ENCODE measurements at places on chromosomes 1 and 21.
A peak's percentile ranks its signal among the peaks of the same experiment; 100 is the strongest.

GRCh38 chr21:21268061-21268471, 269.9 kb downstream of the NCAM2 start:
- DNase-seq = no peak

DNA sequence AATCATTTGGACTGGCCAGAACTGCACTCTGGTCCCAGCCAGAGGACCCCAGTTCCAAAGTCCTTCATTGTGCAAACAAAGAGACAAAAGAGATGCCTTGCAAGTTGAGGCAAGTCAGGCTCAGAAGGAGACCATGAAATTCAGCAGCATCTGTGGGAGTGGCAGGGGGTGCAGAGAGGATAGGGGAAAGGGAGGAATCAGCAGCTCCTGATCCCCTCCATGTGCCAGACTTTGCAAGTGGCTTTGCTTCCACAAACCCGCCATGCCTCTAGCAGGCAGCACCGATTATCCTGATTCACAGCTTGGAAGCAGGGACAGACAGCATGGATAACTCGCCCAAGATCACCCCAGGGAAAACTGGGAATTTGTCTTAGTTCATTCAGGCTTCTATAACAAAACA, 2.1 kb upstream of the CAPN9 start:
- no peak for DNase-seq

GRCh38 chr1:63000508-63000907, 216.6 kb downstream of the ATG4C start:
- DNase-seq = no peak

- DNase-seq = no peak
Measured at GRCh38 chr1:165060285-165060793, 296.2 kb downstream of the LMX1A start.

- peak; percentile 23 for DNase-seq
Measured at GRCh38 chr1:26887125-26887524, 3.0 kb downstream of the GPN2 start.

DNA sequence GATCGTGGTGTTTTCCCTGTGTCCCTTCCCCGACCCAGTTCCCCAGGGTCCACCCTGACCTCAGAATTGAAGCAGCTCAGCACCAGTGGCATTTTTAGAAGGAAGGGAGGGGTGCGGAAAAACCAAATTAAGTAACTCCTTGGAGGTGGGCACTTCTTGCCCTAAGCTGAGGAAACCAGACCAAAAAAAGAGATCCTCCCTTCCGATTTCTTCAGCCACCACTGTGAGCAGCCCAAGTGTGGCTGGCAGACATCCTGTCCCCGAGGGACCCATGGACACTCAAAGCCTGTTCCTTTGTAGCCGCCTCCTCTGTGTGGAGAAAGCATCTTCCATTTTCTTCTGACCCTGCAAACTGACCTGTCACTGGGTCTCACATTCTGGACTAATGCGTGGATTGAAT, 31.3 kb downstream of the KIRREL1 start:
- no peak for DNase-seq

DNA sequence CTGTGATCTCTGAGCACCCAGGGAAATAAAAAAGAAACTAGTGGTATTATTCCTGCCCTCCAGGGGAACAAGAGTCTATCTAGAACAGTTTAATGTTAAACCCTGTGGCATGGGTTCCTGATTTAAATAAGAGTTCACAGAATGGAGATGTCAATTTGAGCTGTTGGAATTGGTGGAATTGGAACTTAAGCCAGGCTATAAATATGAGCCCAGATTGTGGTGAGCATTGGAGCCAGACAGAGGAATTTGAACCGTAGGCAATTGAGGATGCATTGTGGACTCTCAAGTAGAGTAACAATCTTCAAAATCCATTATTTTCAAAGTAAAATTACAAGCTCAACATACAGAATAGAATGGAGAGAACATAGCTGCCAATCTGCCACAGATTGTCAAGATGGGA, 98.2 kb downstream of the NEK7 start:
- no peak for DNase-seq

GRCh38 chr1:56223968-56224367, 355.4 kb downstream of the PLPP3 start:
- no peak for DNase-seq

GRCh38 chr1:33392206-33392605, 38.7 kb downstream of the PHC2 start:
- DNase-seq = no peak

DNA sequence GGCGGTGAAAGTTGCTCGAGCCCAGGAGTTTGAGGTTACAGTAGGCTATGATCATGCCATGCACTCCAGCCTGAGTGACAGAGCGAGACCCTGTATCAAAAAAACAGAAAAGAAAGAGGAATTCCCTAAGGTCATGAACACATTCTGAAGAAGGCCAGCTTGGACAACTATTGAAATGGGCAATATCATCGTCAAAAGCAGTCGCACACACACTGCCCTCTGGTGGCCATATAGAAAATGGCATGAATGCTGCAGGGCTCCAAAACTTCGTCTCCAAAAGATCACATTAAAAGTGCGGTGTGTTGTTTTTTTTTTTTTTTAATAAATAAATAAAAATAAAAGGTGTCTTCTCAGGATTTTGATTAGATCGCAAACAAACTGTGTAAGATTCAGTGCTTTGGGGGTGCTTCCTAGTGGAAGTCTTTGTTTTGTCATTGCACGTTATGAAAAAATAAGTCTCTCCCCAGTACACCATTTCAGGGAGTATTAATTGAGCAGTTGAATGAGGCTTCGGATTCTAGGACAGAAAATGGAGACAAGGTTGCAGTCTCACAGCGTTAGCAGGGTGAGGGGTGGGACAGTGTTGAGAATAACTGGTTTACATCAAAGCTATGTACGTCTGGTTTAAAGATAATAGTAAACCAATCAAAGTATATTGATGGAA, 87.5 kb upstream of the FMN2 start:
- no peak for DNase-seq

DNA sequence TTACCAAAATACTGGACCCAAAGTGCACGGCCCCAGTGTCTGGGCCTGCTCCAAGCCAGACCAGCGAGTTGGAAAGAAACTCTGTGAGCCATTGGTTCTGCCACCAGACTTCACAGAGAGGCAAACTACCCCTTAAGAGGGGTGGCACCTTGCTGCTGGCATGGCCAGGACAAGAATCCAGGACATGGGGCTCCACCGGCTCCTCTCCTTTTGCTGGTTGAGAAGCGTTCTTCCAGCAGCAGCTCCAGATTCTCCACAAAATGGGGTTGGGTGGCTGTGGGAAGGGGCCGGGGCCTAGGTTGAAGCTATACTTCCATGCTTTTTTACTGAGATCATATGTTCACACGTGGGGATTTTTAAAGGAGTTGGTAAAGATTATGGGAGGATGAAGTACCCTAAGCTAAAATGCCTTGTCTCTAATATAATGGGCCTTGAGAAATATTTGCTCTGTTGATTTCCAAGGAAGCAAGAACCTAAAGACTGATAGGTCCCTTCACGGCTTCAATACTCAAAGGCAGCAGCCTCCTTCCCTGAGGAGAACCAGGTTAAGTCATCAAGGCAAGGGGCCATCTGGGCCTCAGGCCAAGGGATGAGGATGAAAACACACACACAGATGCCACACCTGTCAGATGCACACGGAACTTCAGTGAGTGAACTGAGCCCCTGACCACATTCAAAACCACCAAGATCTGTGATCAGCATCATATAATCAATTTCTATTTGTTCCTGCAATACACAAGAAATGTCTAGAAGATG, 3.1 kb downstream of the C1orf198 start:
- no peak for DNase-seq

DNA sequence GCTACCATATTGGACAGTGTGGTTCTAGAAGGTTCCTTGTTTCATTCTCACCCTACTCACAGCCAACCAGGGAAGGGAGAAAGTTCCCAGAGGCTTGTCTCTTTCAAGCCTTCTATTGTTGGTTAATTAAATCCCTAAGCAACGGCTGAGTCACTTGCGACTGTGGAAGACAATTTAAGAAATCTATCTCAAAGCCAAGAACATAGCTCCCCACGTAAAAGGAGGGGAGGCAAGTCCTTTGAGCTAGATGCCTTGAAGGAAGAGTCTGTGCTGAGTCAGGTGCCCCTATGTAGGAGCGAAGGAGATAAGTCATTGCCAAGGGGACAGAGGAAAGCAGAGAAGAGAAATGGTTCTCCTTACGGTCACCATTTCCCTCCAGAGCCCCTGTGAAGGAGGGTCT, 79.4 kb upstream of the PPP2R5A start:
- no peak for DNase-seq

DNA sequence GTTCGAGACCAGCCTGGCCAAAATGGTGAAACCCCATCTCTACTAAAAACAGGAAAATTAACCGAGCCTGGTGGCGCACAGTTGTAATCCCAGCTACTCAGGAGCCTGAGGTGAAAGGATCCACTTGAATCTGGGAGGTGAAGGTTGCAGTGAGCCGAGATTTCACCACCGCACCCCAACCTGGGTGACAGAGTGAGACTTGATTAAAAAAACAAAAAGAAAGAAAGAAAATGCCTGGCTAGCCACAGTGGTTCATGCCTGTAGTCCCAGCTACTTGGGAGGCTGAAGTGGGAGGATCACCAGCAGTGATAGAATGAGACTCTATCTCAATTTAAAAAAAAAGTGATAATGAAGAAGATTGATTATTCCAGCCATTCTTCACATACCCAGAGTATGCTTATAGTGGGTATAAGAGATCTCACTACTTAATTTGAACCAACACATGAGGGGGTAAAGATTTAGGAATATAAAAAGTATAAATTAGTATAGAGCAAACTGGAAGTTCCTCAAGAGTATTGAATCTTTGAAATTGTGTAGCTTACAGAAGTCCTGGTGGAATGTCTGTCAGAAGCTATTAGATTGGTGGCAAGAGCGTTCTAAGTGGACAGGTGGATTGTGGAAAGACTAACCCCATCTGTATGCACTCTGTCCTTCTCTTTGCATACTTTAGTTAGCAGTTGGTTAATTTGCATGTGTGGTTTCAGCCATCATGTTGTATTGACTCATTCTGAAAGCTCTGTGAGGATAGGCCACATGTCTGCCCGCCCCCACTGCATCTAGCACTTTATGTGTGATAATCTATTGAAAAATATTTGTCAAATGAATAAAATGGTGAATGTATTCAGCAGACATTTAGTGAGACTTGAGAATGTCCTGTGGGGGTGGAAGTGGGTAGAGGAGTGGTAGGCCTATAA, 25.0 kb downstream of the RLF start:
- DNase-seq = no peak

DNA sequence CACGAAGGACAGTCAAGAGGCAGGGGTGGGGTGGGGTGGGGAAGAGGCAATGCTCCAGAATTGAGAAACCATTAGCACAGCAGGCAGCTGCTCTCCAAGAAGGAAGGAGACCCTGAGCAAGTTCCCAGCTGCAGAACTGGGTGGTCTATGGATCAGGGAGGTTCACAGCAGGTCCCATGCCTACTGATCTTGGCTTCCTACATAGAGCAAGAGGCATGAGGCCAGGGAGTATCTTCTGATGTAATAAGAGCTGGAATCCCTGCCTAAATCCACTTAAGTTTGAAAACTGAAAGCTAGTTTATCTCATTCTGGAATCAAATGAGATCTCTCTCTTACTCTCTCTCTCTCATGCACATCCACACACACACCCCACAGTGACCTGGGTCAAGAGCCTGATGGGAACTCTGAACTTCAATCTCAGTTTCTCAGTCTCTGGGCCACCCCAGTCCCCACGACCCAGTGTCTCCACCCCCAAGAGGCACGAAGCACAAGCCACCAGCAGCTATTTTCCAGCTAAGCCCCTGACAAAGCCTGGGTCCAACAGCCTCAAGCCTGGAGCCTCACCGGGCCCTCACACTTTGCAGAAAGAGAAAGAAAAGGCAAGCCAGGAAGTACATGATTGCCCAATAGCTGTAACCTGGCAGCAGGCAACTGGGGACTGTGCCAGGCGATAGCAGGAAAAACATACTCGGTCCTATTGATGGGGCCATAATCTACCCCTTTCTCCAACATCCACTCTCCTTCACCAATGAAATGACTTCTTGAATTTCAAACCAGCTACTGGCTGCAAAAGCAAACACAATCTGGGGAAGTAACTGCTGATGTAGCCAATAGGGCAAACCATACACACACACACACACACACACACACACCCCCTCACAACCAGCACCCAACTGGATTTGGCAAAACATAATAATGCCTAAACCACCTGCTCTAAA, 2.2 kb downstream of the NUAK2 start:
- DNase-seq = peak; percentile 35

DNA sequence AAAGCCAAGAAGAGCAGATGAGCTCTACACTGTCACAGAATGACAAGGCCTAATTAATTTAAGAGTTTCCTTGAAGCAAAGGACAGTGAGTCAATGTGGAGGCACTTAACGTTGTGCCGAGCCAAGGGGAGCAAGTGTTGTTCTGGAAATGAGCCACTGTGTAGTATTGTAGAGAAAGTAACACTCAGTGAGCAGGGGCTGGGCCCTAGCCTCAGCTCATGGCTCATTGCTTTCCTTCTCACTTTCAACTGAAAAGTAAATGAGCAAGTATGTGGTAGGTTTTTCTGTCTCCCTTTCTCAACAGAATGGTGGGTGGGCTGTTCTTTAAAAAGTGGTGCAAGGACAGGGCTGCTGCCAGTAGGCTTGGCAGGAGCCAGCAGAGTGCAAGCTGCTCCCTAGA, 11.8 kb upstream of the KIAA0040 start:
- DNase-seq = no peak

- no peak for DNase-seq
Measured at GRCh38 chr1:151773702-151774101, 10.4 kb upstream of the MRPL9 start.

DNA sequence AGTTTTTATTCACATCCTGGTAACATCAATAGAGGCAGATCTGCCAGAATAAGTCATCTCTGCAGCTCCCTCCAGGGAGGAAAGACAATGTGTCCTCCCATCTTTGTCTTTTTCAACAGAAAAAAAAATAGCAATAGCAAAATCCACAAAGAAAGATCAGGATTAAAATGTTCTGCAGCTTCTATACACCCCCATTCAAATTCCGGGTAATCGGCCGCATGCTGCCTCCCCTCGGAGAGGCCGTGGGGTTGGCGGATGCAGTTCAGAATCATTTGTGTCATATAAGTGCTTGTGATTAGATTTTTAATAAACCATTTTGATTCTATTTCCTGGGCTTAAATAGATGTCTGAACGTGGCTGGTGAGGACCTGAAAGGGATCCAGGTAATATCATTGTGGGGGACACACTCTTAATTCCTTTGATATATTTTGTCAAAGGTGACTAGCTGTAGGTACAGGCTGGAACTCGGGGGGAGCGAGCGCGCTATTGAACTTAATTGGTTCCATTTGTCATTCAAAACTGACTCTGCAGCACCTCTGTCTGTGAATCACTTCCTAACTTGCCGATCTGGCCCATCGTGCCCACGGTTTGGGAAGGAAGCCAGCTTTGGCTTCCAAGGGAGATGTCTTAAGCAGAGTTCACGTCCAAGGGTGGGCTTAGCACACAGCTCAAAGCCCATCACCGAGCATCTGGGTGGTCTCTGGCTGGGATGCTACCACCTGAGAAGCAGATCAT, 85.6 kb upstream of the ARHGEF16 start:
- DNase-seq = no peak

- DNase-seq = no peak
Measured at GRCh38 chr1:18917071-18917799, 14.9 kb upstream of the ALDH4A1 start.

GRCh38 chr1:45926330-45926729, 122.9 kb downstream of the MAST2 start:
- DNase-seq = no peak

- no peak for DNase-seq
Measured at GRCh38 chr1:60035921-60036320, 37.6 kb downstream of the C1orf87 start.

GRCh38 chr21:34820051-34820450, 151.3 kb downstream of the CLIC6 start:
- DNase-seq = no peak

- no peak for DNase-seq
Measured at GRCh38 chr1:87935130-87935529, 606.5 kb downstream of the LMO4 start.

GRCh38 chr21:39406065-39406464, 39.5 kb downstream of the LCA5L start:
- no peak for DNase-seq

Measured in HL-60 (cell line).